ENCODE measurements at places on chromosomes 1 and 21.

GRCh38 chr1:105485207-105485606, 1571.3 kb upstream of the PRMT6 start:
- DNase-seq: no peak

GRCh38 chr1:53337499-53337898, 9.6 kb upstream of the LRP8 start:
- no peak for DNase-seq

DNA sequence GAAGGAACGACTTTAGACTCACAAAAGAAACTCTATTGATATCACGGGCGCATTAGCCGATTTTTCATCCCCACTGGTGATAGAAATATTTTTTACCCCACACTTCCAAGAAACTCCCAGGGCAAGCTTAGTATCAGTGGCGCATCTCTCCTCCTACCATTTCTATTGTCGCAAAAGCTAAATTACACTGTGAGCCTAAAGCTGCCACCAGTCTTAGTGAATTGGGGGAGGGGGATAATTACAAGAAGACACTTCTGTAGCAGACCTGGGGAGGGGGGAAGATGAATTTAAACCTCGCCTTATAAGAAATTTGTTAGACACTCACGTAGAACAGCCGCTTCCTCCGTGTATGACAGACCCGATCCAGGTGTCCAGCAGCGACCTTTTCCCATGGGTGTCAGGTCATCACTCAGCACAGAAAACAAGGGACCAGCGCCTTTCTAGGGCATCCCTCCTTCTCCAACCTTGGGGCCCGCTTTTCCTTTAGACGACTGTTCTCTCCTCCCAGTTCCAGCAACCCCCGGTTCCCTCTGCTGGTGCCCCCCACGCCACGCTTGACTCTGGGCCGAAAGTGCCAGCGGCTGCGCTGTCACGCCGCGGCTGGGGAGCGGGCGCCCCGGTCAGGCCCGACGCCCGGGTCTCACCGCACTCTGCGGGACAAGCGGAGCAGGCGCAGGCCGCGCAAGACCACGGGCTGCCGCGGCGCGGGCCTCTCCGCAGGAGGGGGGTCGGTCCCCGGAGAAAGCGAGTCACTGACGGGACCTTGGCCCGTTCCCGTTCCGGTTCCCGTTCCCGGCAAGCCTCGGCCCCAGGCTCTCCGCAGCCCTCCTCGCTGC, 821 bp downstream of the PHC2 start:
- DNase-seq: no peak

GRCh38 chr1:26833432-26834405, 7.2 kb downstream of the ZDHHC18 start:
- DNase-seq: no peak

DNA sequence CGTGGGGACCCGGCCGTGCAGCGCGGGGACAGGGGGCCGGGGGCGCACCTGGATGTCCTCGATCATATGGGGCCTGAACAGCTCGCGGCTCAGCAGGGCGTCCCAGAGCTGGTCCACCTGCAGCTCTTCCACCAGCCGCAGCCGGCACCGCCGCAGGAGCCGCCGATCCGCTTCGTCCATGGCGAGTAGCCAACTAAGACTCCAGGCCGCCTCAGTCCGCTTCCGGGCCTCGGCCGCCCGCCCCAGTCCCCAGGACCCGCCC, at the start of gene CASP9:
Gene CASP9, minus strand, starts transcription at position 195 of the 262 bp plus-strand sequence. Its CDS starts 15 bp downstream, at position 180.
- no peak for DNase-seq

DNA sequence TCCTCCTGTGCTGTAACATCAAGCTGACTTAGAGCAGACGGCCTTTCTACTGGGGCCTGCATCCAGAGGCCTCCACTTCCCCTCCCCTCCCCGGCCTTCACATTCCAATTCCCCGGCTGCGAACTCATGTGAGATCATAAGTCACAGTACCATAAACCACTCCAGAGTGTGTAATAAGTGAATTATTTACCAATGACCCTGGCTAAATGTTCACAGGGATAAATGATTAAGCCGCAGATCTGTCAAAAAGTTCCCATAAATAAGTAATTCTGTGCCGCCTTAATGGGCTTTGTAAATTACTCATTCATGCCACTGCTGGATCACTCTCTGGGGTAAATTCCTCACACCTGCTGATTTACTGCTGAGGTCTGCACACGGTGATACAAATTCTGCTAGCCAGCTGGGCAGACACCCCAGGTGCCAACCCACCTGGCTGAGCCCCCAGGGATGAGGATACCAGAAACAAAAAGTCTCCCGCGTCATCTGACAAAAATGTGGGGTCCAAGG, 27.4 kb upstream of the KIRREL1 start:
- no peak for DNase-seq

GRCh38 chr1:246300626-246301549, 206.2 kb downstream of the SMYD3 start:
- peak; percentile 43 for DNase-seq

GRCh38 chr1:118977600-118977999, 10.5 kb downstream of the TBX15 start:
- DNase-seq: no peak

- DNase-seq: no peak
Observed at GRCh38 chr21:31371715-31372470, 27.8 kb upstream of the TIAM1 start.

- DNase-seq: peak; percentile 36
Observed at GRCh38 chr1:147225193-147225730, at the start of gene FMO5. TSS of gene FMO5 (minus strand) at chr1:147225339. CDS start at chr1:147225029, 310 bp downstream.

DNA sequence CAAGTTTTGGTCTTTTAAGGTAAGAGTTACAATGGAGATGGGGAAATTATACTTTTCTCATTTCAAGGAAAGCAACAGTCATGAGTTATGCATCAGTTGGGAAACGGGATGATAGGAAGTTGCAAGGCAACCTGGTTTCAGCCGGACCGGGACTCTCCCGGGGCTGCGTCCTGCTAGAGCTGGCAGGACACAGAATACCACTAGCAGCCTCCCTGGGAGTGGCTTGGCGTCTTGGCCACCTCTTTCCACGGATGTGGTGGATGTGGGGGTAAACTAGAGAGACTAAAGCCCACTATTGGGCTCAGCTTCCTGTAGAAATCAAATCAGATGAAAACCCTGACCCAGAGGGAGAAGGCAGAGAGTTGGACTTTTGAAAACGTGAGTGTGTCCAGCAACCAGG, 71.9 kb downstream of the ADARB1 start:
- DNase-seq: no peak

- DNase-seq: no peak
Observed at GRCh38 chr1:165927169-165927568, 99.8 kb downstream of the UCK2 start.

DNA sequence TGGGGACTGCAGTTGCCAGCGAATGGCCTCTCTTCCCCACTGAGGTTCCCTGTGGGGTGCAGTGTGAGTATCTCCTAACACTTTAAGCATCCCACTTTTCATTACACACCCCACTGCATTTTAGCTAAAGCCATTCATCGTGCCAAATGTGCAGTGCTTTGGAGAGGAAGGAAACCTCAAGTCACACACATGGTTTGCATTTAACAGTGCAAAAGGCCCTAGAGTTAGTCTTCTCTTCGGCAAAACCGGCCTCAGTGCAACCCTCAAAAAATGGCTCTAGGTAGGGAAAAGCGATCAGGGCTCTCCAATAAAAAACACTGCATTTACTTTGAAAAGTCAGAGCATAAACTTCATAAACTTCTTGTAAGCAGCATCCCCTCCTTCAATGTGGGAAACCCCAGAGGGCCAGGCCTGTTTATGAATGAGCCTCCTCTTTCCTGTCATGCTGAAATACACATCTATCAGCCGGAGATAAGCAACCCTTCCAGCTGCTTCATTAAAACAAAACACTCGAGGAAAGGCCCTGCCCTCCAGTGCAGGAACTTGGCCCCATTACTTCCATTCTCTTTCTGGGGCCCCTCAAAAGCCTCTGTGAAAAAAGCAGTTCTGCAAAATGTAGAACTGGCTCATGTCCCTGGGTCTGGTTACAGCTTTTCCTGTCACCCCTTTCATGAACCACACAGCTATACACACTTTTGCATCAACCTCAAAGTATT, 184.0 kb downstream of the CDC7 start:
- no peak for DNase-seq

DNA sequence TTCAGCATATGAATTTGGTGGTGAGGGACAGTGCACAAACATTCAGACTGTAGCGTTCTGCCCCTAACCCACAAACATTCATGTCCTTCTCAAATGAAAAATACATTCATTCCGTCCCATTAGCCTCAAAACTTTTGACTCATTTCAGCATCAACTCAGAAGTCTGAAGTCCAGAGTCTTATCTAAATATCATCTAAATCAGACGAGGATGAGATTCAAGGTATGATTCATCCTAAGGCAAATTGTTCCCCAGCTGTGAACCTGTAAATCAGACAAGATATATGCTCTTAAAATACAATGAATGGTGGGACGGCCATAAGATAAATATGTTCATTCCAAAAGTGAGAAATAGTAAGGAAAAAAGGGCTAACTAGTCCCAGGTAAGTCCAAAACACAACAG, 1195.6 kb upstream of the ADGRL4 start:
- no peak for DNase-seq

GRCh38 chr1:221824025-221824424, 82.1 kb upstream of the DUSP10 start:
- DNase-seq: no peak

DNA sequence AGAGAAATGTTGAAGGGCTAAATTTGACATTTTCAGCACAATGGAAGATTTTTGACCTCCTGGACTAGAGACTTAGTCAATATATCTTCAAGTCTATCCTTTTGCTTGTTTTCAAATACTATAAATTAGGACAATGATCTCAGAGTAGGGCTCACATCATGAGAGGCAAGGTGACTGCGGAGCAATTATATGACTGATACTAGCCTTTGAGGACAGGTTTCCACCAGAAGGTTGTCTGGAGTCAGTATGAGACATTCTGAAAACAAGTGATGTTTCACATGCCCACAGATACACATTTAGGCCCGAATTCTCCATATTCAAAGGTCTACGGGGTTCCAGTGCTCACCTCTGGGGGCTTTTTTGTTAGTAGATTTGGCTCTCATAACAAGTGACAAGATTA, 142.3 kb upstream of the SAMSN1 start:
- no peak for DNase-seq

DNA sequence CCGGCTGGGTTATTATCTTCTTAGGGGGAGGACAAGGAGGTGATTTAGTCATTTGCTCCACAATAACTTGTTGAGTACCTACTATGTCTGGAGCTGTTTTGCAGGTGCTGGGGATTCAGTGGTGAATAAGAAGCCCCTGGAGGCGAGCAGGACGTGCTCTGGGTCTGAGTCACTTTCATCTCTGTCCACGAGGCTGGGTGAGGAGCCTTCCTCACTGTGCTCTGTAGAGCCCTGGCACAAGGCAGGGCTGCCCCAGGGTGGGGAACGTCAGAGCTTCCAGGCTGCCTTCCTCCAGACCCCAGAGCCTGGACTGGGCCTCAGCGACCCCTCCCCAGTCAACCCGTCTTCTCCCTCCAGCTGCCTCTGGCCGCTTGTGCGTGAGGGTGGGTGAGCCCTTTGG, 2.5 kb upstream of the PADI6 start:
- no peak for DNase-seq

GRCh38 chr1:83909687-83910086, 89.2 kb downstream of the TTLL7 start:
- no peak for DNase-seq

DNA sequence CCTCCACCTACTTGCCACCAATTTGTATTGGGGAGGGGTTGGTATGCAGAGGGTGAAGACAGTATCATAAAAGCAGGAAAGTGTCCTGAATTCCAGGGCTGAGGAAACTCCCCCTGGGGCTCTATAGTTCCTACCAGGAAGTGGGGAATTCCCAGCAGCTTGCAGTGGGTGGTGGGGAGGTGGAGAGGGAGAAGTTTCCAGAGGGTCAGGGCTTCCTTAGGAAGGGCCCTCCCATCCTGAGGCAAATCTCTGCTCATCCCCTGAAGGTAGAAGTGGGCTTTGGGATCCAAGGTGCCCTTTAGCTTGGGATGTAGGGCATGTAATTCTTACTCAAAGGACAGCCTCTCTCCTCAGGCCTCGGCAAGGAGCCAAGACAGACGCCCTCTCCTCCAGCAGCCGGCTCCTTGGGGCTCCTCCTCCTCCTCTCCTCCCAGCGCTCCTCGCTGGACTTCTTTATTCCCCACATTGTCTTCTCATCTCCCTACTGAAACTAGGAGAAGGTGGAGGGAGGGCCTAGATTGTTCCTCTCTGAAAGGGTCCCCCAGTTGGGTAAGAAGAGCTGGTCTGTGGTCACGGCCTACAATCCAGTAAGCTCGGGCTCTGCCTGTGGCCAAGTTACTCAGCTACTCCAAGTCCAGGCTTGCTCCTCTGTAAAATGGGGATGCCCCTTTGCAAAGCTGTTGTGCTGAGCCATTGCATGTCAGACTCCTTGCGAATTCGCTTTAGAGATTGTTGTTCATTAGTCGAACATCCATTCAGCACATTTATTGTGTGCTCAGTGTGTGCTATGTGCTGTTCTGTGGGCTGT, 17.9 kb upstream of the CSF1 start:
- no peak for DNase-seq

- no peak for DNase-seq
Observed at GRCh38 chr1:54356680-54357147, 49.5 kb downstream of the SSBP3 start.

DNA sequence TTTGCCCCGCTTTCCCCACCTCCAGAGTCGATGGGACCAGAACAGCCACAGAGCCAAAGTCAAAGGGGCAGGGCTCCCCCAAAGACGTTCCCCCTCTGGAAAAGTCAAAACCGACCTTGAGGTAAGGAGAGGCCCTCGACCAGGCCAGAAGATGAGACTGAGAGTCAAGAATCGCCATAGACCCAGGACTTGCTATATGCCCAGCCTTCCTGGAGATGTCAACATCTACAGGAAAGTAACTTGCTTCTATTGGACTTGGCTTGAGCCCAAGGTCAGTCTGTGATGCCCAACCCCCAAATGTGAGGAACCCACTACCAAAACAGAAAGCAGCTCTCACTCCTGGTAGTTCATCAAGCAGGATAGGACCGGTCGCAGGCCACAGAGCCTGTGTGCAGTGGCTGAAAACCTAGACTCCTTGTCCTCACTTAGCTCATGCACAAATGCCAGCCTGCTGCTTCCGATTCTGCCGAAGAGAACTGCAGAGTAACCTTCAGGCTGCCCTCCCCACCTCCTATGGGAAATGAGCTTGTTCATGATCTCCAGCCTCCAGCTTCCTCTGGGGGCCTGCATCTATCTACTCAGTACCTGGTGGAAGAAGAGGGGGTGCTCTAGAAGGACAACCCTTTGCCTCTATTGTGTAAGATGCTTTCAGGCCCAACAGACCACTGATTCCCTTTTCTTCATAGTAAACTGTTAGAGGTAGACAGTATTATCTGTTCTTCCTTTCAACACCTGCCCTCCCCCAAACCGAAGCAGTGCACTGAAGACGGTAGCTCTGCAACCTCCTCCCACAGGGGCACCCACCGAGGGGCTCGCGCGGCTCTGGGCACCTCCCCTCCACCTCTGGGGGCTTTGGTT, 1.4 kb downstream of the ACOT7 start:
- peak; percentile 8 for DNase-seq

DNA sequence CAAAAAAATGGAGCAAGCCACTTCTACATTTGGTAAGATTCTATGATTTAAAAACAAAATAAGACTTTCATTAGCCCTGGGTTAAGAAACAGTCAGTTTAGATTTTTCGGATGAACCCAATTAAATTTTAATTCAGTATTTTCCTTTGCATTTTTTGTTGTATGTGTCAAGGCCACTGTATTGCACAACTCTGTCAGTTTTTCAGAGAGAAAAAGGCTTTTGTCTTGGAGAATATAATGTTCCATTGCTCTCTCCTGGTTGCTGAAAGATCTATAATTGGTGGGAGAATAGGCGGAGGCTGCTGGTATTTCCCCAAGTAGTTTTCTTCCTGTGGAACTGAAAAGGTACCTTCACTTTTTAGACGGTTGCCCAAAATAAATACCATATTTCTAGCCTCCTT, 84.6 kb downstream of the NEGR1 start:
- no peak for DNase-seq

- DNase-seq: no peak
Observed at GRCh38 chr1:67743072-67743725, 58.2 kb downstream of the GADD45A start.

- DNase-seq: no peak
Observed at GRCh38 chr1:9294405-9294773, 1.7 kb downstream of the SPSB1 start.
